ENCODE measurements at places on chromosomes 7 and 10. TPM values are rescaled to one million over a fixed set of nuclear protein-coding genes. Genes with fewer than 3 reads are reported as not detected.

- peak; percentile 63 for DNase-seq
These were observed 181.9 kb upstream of the LYZL2 start for GRCh38 chr10:30811276-30812017.

DNA sequence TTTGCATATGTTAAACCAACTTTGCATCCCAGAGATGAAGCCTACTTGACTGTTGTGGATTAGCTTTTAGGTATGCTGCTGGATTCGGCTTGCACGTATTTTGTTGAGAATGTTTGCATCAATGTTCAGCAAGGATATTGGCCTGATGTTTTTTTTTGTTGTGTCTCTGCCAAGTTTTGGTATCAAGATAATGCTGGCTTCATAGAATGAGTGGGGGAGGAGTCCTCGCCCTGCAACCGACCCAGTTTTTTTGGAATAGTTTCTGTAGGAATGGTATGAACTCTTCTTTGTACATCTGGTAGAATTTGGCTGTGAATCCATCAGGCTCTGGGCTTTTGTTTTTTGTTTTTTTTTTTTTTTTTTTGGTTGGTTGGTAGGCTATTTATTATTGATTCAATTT, 147.9 kb downstream of the AHR start:
- DNase-seq, result no peak

- DNase-seq, result no peak
These were observed 7.4 kb upstream of the TBRG4 start for GRCh38 chr7:45118889-45119331.

DNA sequence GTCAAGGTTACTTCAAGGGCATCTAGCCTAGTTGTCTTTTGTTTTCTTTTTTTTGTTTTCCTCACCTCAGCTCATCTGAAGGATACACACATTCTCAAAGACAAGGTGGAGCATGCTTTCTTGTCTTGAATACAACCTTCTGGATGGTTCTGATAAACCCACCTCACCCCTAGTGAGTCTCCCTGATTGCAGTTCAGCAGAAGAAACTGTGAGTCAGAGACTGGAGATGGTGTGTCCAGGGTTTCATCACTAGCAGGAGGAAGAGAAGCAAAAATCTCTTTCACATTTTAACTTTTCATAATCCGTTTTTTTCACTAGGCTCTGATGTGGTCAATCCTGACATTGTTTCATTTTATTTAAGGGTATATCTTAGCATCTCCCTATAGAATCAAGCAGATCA, 143.0 kb upstream of the NRBF2 start:
- DNase-seq, result no peak

GRCh38 chr7:20412032-20412431, 81.3 kb downstream of the ITGB8 start:
- DNase-seq, result no peak

DNA sequence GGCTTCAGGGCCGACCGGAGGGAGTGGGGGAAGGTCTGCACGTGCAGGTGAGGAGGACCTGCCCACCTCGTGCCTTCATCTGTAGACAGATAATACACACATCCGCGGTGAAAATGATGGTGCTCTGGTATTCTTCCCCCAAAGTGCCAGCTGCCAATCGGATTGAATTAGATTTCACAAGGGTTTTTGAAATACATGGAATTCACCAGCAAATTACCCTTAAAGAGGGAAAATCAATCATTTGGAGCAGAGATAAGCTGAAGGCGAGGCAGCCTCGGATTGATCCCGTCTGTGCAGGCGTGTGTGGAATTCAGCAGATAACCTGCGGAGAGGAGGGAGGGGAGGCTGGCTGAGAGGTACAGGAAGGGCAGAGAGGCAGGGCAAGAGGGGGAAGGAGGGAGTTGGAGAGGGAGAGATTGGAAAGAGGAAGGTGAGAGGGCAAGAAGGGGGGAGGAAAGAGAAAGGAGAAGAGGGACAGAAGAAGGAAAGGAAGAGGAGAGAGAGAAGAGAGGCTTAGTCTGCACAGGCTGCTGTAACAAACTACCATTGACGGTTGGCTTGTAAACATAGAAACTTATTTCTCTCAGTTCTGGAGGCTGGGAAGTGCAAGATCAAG, 84.2 kb downstream of the C10orf105 start:
- DNase-seq, result no peak

- no peak for DNase-seq
These were observed 5.7 kb downstream of the KIAA1549 start for GRCh38 chr7:138975343-138976104.

DNA sequence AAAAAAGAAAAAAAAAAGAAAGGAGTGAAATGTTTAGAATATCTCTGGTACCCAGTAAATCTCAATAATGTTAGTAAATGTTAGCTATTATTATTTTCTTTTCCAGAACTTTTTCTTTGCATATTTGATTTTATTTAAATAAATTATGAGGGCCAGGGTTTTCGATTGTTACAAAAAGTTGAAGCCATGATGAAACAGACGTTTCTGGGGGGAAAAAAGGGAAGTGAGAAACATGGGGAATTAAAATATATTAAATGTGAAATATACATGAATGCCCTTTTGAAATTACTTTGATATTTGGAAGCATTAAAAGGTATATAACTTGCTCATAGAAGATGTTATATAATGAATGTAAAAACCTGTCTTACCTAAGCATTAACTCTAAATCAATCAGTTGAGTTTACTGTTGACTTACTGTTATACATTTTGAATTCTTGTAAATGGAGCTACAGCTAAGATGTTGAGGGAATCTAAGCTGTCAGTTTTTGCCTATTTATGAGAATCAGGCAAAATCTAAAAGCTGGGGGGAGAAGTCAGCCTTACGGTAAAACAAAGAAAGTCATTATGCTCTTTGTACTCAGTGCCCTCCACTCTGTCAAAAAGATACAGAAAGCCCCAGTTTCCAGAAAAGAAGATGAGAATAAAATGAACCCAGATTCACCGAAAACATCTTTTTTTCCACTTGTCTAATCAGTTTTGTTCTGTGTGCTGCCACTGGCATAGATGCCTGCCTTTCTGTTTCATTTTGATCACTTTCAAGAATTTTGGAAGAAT, 30.0 kb upstream of the KDM7A start:
- DNase-seq, result no peak

DNA sequence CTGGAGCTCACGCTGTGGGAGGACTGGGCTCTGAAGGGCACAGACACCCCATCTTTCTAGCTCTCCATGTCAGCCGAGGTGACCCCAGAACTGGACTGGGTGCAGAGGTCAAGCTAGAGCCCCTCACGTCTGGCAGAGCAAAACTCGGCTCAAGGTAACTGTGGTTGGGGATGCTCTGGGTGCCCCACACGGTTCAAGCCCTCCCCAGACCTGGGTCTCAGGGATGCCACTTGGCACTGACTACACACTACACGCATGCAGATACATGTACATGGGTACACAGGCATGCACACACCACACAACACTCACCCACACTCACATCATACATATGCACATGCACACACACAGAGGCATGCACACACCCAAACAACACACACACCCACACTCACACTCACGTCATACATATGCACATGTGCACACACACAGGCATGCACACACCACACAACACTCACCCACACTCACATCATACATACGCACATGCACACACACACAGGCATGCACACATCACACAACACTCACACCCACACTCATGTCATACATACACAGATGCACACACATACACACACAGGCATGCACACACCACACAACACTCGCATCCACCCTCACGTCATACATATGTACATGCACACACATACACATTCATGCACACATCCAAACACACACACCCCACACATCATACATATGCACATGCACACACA, 219.3 kb downstream of the DNAJB6 start:
- DNase-seq, result no peak

GRCh38 chr10:7302392-7302906, 108.4 kb downstream of the SFMBT2 start:
- no peak for DNase-seq

DNA sequence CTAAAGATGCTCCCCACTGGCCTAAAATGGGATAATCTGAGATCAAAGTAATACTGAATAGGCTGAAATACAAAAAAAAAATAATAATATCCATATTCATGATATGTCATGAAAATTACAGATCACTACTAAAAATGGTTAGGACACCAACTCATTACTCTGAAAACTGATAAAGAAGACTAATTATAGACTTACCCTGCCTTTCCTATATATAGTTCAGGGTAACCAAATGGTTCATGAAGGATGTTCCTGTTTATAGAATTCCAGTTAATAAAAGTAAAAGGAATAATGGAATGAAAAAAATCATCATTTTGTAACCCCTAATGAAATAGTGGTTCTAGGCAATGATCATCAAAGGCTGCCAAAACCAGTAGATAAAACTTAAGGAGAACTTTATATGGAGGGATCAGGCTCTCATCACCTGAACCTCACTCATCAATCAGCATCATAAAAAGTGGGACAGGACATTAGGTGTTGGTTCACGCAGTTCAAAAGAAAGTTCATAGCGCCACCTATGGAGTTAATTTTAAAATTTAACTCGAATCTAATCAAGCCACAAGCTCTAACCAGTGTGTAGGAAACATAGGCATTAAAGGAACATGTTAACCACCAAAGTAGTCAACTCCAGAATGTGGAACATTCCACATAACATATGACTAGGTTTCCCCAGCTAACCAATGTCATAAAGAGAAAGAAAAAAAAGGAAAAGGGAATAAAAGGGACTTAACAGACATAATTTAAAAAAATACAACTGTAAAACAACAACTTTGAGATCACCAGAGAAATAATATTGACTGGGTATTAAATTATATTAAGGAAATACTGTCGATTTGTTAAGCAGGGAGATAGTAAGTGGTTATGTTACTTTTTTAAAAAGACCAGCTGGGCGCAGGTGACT, 35.7 kb downstream of the P4HA1 start:
- no peak for DNase-seq

DNA sequence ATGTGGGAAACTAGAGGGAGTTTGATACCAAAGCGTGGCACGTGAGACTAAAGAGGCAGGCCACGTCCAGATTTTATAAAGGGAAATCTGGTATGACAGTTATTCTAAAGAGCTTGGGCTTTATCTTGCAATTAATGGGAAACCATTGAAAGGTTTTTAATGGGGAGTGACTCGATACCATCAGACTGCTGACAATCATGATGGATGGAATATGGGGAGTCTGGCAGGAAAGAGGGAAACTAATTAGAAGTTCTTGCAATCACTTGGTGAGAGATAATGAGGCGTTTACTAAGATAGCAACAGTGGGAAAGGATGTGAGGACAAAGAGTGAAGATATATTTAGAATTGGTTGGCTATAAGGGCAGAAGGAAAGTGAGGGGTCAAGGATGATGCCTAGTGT, 94.0 kb downstream of the MBL2 start:
- DNase-seq, result no peak

DNA sequence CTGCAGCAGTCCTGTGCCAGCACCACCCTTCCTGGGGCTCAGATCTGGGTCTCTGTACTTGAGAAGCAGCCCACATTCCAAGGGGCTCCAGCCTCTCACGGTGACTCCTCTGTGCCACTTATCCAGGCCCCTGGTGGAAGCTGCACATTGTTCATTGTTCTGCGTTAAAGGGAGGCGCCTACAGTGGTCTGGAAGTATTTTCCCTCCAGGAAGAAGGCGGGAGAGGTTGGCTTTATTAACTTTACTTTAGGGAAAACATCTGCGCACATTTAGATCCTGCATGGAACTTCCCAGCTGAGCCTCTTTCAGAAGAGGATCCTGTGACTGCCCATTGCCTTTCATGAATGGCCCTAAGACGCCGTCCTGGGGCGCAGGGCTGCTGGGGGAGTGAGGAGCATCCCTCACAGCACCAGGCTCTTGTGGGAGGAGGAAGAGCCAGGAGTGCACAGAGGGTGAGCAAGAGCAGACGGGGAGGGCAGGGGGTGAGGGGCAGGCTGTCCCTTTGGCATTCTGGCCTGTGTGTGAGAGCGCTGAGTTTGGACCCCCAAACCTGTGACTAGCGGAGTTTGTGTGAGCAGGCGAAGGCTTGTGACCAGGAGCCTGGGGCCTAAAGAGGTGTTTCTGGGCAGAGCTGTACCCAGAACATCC, 98.6 kb upstream of the BTBD16 start:
- no peak for DNase-seq

DNA sequence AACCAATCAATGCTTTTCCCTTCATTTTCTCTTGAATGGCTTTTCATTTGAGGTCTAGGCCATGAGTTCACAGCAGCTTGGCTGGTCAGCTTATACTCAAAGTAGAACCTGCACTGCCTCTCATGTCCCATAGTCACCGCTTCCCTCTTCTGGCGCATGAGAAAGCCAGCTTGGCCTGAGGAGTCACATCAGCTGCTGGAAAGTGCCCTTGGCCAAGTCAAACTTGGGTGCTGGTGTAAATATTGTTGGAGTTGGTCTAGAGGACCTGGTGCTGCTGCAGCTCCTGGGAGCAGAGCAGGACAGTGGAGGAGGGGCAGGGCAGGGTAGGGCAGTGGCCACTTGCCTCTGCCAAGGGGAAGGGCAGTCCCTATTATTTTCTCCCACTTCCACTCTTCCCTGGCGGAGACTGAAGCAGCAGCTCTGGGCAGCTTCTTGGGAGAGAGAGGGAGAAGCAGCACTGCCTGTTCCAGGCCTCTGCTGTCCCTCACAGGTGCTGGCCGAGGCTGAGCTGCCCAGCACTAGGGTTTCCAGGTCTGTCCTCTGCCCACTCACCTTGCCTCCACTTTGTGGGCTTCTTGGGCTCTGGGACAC, 12.8 kb downstream of the UBE2D4 start:
- no peak for DNase-seq

DNA sequence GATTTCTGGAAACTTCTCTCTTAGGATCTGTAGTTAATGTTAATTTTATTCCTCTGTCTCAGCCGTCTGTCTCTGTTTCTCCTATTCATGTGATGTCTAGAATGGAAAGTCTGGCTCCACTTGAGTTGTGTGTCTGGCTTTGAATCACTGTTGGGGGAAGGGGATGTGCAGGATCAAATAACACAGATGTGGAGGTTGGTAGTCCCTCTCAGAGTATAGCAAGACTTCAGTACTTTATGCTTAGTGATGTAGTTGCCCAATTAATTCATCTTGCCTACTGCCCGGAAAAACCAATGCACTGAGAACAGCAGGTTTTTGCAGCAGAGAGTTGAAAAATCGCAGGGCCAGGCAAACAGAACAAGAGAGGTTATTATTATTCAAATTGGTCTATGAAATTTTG, 79.2 kb downstream of the PHTF2 start:
- DNase-seq, result no peak

VWDE gene
- total RNA-seq, result 0.86 TPM

RET gene
- total RNA-seq, result not detected

STEAP1 gene
- not detected for total RNA-seq

IL6 gene
- total RNA-seq, result not detected

HOXA6 gene
- total RNA-seq, result not detected

AKR1B15 gene
- total RNA-seq, result not detected

FAM131B gene
- total RNA-seq, result 0.30 TPM
